ENCODE measurements at places on chromosomes 7 and 10.

- no peak for DNase-seq
These were observed 405.0 kb downstream of the DNAJB9 start for GRCh38 chr7:108974641-108975040.

DNA sequence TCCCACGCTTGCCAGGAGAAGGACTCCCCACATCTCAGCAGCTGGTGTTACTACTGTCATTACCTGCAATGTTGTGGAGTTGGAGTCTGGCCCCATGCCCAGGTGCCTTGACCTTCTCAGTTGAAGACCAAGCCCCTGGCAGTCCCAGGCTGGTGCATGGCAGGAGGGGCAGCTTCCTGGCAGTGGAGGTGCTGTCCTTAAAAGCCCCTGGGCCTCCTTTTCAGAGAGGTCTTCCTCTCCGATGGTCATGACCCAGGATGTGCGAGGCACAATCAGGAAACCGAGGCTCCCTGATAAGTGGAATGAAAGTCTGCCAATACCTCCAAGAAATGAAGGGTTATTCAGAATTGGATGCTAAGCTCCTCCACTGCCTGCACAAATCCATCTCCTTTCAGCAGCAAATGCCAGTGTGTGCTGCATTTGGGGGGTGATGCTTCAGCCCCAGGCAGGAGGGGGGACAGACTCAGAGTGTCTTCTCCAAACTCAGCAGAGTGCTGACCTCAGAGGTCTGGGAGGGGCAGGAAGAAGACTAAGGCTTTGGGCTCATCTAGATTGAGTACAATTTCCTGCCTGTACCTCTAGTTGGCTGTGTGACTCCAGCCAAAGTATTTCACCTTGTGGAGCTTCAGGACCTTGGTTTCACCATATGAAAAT is 97.0 kb upstream of the DDC start:
- DNase-seq, result no peak

DNA sequence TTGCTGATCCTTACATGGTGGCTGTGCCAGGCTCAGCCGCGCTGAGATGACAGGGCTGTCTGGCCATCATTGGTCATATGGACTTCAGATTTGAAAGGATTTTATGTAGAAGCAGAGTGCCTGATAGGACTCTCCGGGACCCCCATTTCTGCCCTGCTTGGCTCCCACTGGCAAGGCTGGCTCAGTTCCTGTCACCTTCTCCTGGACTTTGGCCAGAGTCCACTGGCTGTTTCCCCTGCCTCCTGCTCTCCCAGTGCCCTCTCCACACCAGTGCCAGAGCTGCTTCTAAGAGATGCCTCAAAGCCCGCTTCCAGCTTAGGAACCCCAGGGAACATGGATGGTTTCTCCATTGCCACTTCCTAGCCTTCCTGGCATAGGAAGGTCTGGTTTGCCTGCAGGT is 5.1 kb upstream of the SH2D4B start:
- no peak for DNase-seq

- no peak for DNase-seq
These were observed 72.1 kb downstream of the ADCY1 start for GRCh38 chr7:45646207-45646821.

- DNase-seq, result no peak
These were observed 809.5 kb downstream of the GRID1 start for GRCh38 chr10:85557077-85557476.

GRCh38 chr7:20991544-20991943 is 204.9 kb upstream of the SP8 start:
- no peak for DNase-seq
